ENCODE measurements at places on chromosomes 6 and 20. TPM values are rescaled to one million over a fixed set of nuclear protein-coding genes. Genes with fewer than 3 reads are reported as not detected.

DNA sequence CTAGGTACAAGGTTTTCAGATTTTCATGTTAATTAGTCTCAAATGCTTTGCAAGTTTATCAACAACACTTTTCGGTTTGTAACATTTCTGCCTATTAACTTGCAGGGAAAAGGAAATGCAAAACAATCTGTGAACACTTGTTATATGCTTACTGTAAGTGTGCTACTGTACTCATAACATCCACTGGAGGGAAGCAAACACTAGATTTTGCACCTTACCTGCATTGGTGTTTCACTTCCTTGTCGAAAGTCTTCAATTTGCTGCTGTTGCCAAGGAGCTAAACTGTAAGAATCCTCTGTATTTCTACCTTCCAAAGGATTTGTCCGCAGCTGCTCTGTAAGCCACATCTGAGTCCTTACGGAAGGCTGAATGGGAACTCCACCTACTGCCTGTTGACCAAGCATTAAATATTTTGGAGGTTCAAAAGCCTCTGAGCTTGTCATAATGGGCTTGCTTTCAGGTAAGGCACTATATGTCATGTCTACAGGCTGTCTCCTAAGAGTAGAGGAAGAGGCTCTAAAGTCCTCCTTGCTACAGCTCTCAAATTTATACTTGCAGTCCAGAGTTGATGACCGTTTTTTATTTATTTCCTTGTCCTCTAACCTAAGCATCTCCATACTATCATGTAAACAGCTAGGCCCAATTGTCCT is 17.3 kb downstream of the PLN start:
- no peaks in the 10 kb centered on the region for H3K27me3 ChIP-seq
- no peak overlapping the region for H3K4me3 ChIP-seq
- peaks cover 12% of the 10 kb centered on the region for H3K36me3 ChIP-seq
- peaks cover 7% of the 10 kb centered on the region for H3K4me1 ChIP-seq

- no peaks in the 10 kb centered on the region for H3K27me3 ChIP-seq
- H3K4me1 ChIP-seq = peaks cover 5% of the 10 kb centered on the region
- DNase-seq = no peak
- H3K4me3 ChIP-seq = no peak overlapping the region
Measured at GRCh38 chr6:34352305-34352937, 40.0 kb downstream of the NUDT3 start.

GRCh38 chr6:15994814-15995459 is 133.9 kb upstream of the MYLIP start:
- H3K36me3 ChIP-seq = no peaks in the 10 kb centered on the region
- H3K4me1 ChIP-seq = no peaks in the 10 kb centered on the region
- no peaks in the 10 kb centered on the region for H3K27me3 ChIP-seq
- no peak overlapping the region for H3K4me3 ChIP-seq
- H3K27ac ChIP-seq = no peak overlapping the region

- H3K4me3 ChIP-seq = no peak overlapping the region
- H3K27ac ChIP-seq = no peak overlapping the region
- H3K27me3 ChIP-seq = no peaks in the 10 kb centered on the region
- no peak for DNase-seq
- no peaks in the 10 kb centered on the region for H3K4me1 ChIP-seq
Measured at GRCh38 chr6:17178754-17179529, 77.1 kb downstream of the STMND1 start.

DNA sequence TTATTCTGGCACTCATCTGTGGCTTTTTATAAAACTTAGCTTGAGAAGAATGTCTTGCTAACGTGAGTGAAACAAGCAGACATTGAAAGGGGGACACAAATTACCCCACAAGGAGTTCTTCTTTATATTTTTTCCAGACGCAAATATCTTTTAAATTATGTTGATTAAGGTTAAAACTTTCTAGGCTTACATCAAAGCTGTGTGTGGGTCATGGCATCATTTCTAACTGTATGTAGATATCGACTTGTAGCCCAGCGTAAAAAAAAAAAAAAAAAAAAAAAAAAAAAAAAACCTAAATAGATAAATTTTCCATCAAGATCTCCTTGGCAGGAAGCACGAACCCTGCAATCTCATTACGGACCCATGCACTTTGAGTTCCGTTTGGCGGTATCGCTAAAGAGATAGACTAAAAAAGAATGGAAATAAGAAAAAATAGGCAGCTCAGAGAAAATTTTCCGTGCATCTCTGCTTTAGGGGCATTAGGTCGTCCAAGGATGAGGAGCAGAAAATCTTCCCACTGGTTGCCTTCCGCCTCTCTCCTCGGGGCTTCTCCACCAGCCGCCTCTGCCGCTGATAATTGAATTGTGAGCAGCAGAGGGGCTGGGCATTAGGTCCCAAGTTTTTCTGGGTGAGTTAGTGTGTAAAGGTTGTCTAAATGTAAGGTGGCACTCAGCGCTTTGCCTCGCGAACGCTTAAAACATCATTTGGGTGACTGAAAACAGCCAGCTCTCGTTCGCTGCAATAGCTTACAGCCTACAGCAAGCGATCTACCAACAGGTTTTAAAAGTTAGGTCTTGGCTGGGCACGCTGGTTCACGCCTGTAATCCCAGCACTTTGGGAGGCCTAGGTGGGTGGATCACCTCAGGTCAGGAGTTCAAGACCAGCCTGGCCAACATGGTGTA is 194.0 kb downstream of the TRIM27 start:
- H3K27me3 ChIP-seq = peaks cover 93% of the 10 kb centered on the region
- no peak for DNase-seq
- no peaks in the 10 kb centered on the region for H3K36me3 ChIP-seq
- H3K4me3 ChIP-seq = no peak overlapping the region
- H3K4me1 ChIP-seq = peaks cover 9% of the 10 kb centered on the region

DNA sequence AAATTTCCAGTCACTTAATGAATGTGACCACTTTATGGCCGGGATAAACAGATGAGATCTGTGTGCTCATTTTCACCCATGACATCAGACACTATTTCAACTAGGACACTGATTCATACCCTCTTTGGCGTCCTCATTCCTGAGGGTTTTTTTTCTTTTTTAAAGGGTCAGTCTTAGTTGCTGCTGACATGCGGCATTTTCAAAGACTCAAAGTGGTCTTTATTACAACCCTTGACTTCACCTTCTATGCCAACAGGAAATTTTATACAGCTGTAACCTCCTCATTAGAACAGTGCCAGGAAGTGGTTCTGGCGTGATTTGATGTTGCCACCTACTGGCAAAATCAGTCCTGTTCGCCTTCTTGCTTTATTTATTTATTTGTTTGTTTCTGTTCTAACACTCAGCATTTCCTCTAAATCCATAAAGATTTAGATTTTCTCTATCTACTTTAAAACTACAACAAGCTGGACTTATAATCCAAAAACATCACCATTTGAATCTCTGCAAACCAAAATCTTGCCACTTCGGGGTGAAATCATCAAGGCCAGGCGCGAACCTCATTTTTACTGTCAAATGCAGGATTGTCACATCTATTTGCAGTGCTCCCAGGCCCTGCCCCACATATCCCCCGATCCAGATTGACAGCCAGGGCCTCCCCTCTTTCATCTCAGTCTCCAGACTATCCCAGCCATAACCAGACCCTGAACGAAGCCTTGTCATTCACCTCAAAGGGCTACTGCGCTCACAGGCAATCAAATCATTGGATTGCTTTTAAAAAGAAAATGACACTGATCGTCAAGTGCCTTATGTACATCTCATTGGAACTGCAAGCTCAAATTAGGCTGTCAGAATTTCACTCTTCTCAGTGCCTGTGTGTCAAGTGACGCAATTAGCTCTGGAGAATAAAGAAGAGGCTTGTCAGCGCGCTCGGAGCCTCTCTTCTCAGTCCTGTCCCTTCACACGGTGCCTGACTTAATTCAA is 77.5 kb downstream of the C6orf118 start:
- H3K4me3 ChIP-seq = no peak overlapping the region
- H3K36me3 ChIP-seq = no peaks in the 10 kb centered on the region
- no peaks in the 10 kb centered on the region for H3K27me3 ChIP-seq
- H3K27ac ChIP-seq = no peak overlapping the region

DNA sequence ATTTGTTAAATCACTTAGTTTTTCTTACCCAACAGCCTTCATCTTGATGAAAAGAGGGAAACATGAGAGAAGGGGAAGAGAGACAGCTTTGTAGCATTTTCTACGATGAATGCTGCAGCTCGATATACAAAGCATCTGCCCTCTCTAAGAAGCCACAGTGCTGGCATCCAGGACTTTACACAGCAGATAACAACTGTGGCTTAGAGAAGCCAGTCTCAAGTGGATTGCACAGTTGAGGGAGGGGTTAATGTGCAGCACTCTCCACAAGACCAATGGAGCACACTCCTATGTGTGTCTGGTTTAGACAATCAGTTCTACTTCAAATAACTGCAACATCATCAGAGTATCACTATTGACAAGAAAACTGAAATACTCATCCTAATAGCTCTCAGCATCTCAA is 5.8 kb downstream of the C6orf120 start:
- peaks cover 5% of the 10 kb centered on the region for H3K4me1 ChIP-seq
- no peak for DNase-seq
- H3K27me3 ChIP-seq = no peaks in the 10 kb centered on the region
- no peak overlapping the region for H3K4me3 ChIP-seq
- no peak overlapping the region for H3K27ac ChIP-seq

DNA sequence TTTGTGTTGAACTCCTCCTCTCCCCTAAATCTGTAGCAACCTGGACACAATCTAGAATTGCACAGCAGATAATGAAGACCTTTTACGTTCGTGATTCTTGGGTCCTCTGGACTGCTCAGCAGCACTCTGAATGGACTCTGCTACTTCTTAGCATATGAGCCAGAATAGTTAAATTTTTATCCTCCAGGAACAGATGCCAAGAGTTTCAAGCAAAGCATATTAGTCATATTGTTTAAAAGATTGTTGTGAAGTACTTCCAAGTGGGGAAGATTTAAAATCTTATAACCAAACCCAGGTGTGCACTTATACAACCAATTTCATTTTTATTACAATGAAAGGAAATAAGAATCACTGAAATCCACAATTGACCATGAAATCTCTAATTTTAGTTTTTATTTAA is 118.9 kb upstream of the EXOC2 start:
- H3K4me3 ChIP-seq = no peak overlapping the region
- H3K27me3 ChIP-seq = no peaks in the 10 kb centered on the region
- no peaks in the 10 kb centered on the region for H3K36me3 ChIP-seq
- peaks cover 3% of the 10 kb centered on the region for H3K4me1 ChIP-seq
- DNase-seq = no peak

GRCh38 chr6:138795809-138796603 is at the start of gene ECT2L:
ECT2L (plus strand) TSS chr6:138796087; CDS start chr6:138813275, 17,188 bp downstream.
- H3K4me1 ChIP-seq = no peaks in the 10 kb centered on the region
- no peak within 1 kb of the TSS for H3K27ac ChIP-seq
- DNase-seq = no peak
- H3K4me3 ChIP-seq = no peak within 1 kb of the TSS

- no peak for DNase-seq
- peaks cover 55% of the 10 kb centered on the region for H3K27me3 ChIP-seq
- H3K36me3 ChIP-seq = no peaks in the 10 kb centered on the region
- H3K27ac ChIP-seq = no peak overlapping the region
- peaks cover 38% of the 10 kb centered on the region for H3K4me1 ChIP-seq
- no peak overlapping the region for H3K4me3 ChIP-seq
Measured at GRCh38 chr6:136923954-136924673, 2.0 kb downstream of the SLC35D3 start.

GRCh38 chr20:51154708-51155690 is 132.1 kb upstream of the KCNG1 start:
- no peaks in the 10 kb centered on the region for H3K36me3 ChIP-seq
- peaks cover 25% of the 10 kb centered on the region for H3K27me3 ChIP-seq
- no peak for DNase-seq
- no peaks in the 10 kb centered on the region for H3K4me1 ChIP-seq
- no peak overlapping the region for H3K27ac ChIP-seq

GRCh38 chr6:169976301-169977081 is 225.1 kb downstream of the ERMARD start:
- H3K27me3 ChIP-seq = no peaks in the 10 kb centered on the region
- no peak overlapping the region for H3K4me3 ChIP-seq
- no peaks in the 10 kb centered on the region for H3K4me1 ChIP-seq
- no peaks in the 10 kb centered on the region for H3K36me3 ChIP-seq

GRCh38 chr6:117674503-117674902 is 766 bp upstream of the NUS1 start:
- H3K36me3 ChIP-seq = no peaks in the 10 kb centered on the region
- H3K27me3 ChIP-seq = no peaks in the 10 kb centered on the region
- DNase-seq = no peak

- no peak overlapping the region for H3K27ac ChIP-seq
- H3K4me1 ChIP-seq = peaks cover 34% of the 10 kb centered on the region
- peaks cover 4% of the 10 kb centered on the region for H3K36me3 ChIP-seq
Measured at GRCh38 chr6:37524970-37525318, 25.3 kb upstream of the CCDC167 start.

GRCh38 chr6:167568407-167569024 is 243.6 kb downstream of the TTLL2 start:
- H3K27me3 ChIP-seq = no peaks in the 10 kb centered on the region
- DNase-seq = no peak
- H3K36me3 ChIP-seq = no peaks in the 10 kb centered on the region

- no peaks in the 10 kb centered on the region for H3K27me3 ChIP-seq
- no peak overlapping the region for H3K27ac ChIP-seq
- DNase-seq = no peak
- no peak overlapping the region for H3K4me3 ChIP-seq
- H3K36me3 ChIP-seq = no peaks in the 10 kb centered on the region
Measured at GRCh38 chr20:44861531-44862006, 23.9 kb upstream of the YWHAB start.

DNA sequence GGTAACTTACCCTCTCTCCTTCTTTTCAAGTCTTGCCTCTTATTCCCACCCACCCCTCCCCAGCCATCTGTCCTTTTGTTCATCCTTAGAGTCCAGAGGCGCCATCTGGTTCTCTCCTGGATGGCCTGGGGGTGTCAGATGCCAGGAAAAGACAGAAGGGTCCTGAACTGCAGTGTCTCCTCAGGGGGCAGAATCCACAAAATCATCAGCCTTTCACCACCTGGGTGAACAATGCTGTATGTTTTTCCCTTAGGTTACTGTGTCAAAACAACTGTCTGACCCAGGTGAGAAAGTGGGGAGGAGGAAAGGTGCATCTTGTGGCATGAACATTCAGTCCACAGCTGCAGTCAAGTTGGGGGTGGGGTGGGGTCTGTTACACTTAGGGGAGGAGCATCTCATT is 47.9 kb upstream of the FYN start:
- no peak overlapping the region for H3K4me3 ChIP-seq
- no peaks in the 10 kb centered on the region for H3K36me3 ChIP-seq
- peaks cover 7% of the 10 kb centered on the region for H3K4me1 ChIP-seq
- H3K27ac ChIP-seq = no peak overlapping the region
- H3K27me3 ChIP-seq = no peaks in the 10 kb centered on the region

Gene GATA5
- not detected for total RNA-seq

Gene EDN3
- 1.4 TPM for total RNA-seq

Gene BPI
- total RNA-seq = not detected

Gene MATN4
- total RNA-seq = not detected

Gene PTP4A1
- total RNA-seq = 258 TPM

Gene PPP2R5D
- total RNA-seq = 15.3 TPM

Gene ADNP
- total RNA-seq = 41.9 TPM

Gene KCNK15
- total RNA-seq = not detected

Measured in CD4-positive, alpha-beta T cell (primary cell).